ENCODE measurements at places on chromosomes 2 and 18.

DNA sequence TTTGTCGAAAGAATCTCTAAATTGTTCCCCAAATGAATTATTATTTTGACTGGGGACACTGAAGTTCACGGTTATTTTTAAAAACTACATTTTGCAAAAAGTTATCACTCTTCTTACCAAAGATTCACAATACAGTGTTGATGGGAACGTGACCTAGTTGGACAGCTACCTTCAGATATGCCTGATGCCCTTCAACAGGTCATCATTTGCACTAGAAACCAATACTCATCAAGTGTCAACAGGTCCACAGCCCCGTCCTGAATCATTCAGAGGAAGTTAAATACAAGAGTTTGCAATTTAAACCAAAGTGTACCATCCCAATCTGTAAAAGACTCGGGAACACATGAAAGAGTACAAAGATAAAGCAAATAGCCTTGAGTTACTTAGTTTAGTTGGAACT is 28.3 kb downstream of the BCL2 start:
- DNase-seq = no peak

DNA sequence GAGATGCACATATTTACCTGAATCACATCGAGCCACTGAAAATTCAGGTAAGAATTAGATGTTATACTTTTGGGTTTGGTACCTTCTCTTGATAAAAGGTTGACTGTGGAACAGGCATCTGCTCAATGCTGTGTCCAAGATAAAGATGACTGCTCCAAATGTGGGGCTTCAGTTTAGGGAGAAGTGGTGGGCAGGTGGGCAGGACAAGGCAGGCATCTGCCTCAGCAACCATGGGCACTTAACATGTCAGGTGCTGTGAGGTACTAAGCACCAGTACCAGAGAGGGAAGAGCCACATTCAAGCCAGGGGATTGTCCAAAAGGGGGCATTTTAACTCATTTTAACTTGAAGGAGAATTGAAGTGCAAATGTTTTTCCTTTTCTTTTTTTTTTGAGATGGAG is 14.0 kb downstream of the TYMS start:
- DNase-seq = no peak

DNA sequence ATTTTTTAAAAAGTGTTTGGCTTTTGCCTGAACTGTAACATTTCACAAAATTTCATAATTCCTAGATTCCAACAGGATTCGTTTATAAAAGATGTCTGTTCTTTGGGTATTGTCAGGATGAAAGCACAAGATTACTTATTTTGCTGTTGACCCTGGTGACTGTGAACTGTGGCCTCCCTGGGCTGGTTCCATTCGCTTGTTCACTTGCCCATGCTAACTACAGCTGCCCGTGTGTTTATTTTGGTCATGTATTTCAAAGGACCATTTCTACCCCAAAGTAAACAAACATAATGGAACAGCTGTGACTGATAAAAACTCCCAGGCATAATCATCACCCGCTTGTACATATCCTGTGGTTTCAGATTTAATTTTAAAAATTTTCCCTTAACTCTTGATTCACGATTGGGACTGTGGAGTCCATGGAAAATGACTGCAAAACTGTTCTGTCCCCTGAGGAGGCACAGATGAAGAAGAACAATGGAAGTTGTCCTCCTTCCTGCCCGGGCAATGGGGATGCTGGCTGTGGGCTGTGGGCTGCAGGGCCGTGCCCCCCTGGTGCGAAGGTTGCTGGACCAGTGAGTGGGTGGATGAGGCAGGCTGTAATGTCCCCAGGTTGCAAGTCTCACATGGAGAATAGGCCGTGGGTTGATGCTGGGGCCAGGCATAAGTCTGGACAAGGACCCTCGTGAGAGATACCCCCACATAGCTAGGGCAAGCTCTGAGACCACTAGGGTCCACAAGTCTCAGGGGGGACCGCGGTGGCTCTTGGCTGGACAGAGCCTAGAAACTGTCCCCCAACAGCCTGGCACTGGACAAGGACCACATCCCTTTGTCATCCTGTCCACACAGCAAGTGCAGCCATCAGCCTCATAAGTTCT is 28.9 kb upstream of the HDAC4 start:
- DNase-seq = no peak

GRCh38 chr2:82879803-82880202 is 1579.3 kb downstream of the SUCLG1 start:
- DNase-seq = no peak

DNA sequence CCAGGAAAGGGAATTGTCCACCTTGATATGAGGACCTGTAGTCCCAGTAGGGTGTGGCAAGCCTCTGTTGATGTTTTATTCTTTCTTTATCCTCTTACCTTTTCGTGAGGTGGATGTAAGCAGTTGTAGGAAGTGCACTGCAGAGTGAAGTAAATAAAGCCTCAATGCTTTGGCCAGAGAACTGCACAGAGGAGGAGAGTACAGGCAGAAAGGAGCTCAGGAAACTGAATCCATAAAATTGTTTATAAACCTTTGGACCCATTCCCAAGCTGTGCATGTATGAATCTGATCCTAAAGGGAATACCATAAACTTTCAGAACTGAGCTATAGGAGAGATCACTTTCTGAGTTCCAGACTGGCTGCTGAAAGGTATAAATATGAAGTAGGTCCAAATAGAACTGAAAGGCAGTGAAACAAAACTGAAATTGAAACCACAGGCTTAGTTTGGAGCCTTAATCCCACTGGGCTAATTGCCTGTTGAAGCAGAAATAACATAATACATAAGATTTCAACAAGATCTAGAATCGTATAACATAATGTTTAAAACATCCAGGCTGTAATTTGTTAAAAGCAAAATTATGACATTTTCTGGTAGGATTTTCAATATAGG is 17.9 kb upstream of the SLC9A4 start:
- no peak for DNase-seq

DNA sequence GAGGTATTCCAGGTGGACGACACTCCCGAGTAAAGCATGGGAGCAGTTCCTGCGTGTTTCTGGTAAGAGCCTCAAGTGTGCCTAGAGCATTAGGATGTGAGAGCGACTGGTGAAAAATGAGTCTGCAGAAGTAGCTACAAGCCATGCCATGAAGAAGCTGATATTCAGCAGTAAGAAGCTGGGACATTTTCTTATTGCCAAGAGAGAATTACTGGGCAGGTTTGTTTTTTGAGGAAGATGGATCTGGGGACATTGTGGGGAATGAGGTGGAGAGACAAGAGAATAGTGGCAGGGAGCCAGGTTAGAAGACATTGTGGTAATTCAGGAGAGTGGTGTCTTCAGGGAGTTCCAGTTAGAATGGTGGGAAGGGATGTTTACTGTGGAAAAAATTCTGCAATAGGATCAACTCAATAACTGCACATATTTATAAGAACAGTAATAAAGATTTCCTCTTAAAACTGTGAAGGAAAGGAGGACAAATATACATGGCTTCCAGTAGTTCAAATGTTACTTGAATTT is 38.2 kb downstream of the CRIM1 start:
- no peak for DNase-seq

- DNase-seq = peak; percentile 74
Observed at GRCh38 chr18:9066358-9066757, 36.1 kb upstream of the NDUFV2 start.

- no peak for DNase-seq
Observed at GRCh38 chr2:12774395-12774727, 57.6 kb downstream of the TRIB2 start.

GRCh38 chr2:135798762-135799161 is 38.2 kb downstream of the LCT start:
- peak; percentile 39 for DNase-seq

DNA sequence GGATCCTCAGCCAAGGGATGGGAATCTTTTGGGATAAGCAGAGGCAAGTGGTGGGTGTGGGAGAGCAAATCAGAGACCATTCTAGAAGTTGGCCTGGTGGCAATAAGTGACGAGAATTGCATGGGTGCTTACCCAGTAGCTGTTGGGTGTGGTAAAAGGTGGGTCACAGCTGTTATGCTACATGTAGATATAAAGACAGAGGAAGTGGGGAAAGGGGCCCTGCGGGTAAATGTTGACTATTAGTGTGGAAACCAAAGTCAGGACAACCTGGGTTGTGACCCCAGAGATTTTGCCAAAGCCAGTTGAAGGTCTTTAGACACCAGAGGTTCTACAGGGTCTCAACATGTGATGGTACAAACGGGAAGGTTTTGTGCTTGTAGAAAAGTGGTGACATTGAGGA is 443.6 kb upstream of the HNRNPA3 start:
- peak; percentile 79 for DNase-seq

DNA sequence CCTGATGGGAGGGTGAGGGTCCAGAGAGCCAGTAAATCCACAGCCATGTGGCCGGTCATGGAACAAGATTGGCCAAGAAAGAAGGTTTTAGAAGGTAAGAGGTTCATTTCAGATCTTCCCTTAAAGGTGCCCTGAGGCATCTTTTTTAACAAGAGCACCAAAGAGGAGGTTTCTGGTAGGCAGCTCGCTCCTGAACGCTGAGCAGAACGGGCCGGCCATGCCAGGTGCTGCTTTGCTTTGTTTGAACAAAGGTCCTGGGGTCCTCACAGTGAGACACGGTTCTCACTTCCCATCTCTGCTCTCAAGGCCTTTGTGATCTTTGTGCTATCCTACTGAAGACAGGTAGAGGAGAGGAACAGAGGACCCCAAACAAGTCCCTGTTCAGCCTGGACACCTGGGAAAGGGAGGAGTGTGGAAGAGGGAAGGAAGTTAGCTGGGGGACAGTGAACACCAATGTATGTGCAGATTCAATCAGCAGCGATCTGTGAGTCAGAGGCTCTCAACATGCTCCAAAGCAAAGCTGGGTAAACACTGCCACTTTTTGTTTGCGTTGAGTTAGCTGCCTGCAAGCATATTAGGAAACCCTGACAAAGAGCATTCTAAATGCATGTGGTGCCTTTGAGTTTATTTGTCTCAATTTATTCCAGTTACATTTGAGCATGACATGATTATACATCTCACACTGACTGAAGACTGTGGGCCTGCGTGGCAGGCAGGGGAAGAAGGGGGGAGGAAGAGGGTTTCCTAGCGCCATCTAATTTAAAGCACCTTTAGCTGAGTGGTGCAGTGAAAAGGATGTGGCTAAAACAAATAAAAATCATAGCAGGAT is 102.4 kb downstream of the ASB1 start:
- no peak for DNase-seq

DNA sequence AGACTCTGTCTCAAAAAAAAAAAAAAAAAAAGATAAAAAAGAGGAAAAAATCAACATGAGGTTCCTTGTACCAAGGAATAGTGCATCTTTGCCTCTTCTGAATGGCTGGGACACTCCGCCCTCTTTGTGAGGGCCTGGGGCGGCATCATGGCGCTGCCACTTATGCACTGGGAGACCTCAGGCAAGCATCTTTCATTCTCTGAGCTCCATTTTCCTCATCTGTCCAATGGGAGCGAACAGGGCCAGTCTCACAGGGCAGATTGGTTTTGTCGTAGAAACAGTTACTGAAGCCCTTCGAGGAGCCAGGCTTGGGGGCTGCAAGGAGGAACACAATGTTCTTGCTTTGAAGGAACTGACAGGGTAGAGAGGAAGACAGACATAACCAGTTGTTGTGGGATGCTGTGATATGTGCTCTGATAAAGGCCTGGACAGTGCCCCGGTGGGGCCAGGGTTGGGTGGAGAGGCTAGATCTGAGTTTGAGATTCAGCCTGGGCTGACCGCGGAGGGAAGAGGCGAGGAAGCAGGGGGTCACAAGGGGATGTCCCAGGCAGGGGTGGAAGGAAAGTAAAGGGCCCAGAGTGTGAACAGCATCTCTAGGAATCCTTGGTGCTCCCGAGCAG is 14.1 kb downstream of the ZFP36L2 start:
- no peak for DNase-seq

GRCh38 chr2:240896871-240897692 is 1.1 kb upstream of the MAB21L4 start:
- DNase-seq = no peak

GRCh38 chr2:56182420-56182819 is 1.4 kb upstream of the CCDC85A start:
- DNase-seq = no peak

DNA sequence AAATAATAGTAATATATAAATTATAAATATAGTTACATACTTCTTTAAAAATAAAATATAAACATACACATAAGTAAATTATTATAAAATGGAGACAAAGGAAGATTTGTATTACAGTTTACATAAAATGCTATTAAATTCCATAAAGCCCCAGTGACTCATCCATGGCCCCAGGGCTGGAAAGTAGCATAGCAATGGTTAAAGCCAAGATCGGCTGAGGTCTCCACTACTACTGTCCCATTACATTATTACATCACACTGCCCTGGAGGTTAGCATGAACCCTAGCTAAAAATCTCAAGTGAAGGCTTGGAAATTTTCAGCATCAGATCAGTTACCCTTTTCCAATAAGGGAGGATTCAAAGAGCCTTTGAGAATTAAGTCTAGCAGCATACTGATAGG is 936.2 kb downstream of the DSC3 start:
- DNase-seq = no peak

GRCh38 chr2:118697781-118698180 is 149.7 kb downstream of the EN1 start:
- no peak for DNase-seq

DNA sequence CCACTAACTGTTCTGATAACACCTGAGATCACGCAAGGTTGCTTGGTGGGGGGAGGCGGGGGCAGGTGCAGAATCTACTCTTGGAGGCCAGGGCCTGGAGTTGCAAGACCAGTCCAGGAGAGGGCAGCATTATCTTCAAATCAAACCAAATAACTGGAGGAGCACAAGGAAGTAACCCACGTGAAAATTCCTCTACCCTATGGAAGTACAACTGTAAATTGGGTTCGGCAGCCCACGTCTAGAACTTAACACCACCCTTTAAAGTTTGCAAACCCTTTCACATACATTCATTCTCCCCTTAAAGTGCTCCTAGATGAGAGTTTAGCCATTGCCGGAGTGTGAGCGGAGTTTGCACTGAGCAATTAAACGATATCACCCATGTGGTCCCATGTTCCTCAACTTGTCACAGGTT is 19.6 kb upstream of the CXCR1 start:
- peak; percentile 79 for DNase-seq

- DNase-seq = no peak
Observed at GRCh38 chr2:201837391-201837790, 31.1 kb downstream of the CDK15 start.

DNA sequence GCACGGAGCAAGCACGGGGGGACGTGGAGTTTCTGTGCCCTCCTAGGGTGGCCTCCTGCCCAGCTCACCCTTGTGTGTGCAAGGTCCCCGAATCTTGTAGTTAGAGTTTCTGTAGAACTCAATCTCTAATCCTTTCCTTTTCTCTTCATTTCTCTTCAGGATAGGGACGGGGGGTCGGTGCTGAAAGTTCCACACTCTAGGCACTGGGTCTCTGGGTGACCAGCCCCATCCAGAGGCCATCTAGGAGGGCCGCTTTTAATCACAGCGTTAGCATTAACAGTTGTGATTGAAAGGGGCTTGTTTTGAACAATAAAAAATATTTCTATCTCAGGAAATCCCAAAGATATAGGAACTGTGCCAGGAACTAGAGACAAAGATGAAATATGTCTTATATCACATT is 10.5 kb downstream of the SOCS6 start:
- no peak for DNase-seq

DNA sequence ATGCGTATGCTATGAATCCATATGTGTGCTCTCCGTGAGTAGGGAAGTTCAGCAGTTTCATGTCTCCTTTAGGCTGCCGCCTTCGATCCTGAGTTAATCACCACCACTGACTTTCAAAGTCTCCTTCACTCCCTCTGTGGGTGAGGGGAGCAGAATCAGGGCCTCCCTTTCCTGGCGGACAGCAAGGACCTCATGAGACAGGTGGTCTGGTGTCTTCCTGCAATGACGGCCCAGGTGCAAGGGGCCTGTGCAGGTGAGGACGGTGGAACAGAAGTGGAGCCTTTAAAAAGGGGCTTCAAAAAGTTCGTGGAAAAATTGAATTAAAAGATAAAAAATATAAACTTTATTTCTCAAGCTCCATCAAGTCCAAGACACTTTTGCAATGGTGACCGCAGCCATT is 222.6 kb downstream of the TWIST2 start:
- DNase-seq = no peak

All from OCI-LY7 (cell line).